ENCODE measurements at places on chromosomes 12 and 14.

DNA sequence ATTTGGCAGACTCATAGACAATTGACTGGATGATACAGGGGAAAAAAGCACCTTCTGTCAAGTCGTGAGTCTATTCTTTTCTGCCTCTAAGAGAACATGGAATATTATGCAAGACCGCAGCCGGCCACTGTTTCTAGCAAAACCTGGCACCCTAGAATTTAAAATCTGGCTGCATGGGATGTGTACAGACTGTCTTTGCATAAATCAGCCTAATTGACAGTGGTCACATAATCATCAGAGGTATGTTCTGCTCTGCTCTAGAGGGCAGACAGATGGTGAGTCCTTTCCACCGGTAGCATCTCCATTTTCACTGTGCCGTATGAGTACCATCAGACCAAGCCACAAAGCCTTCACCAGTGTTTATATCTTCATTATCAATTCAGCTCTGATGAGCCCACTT is 80.6 kb downstream of the KCNK10 start:
- no peak for DNase-seq

GRCh38 chr12:89236237-89236636 is 116.1 kb downstream of the DUSP6 start:
- DNase-seq: no peak

- no peak for DNase-seq
Observed at GRCh38 chr12:5010151-5010550, 33.5 kb upstream of the KCNA5 start.

DNA sequence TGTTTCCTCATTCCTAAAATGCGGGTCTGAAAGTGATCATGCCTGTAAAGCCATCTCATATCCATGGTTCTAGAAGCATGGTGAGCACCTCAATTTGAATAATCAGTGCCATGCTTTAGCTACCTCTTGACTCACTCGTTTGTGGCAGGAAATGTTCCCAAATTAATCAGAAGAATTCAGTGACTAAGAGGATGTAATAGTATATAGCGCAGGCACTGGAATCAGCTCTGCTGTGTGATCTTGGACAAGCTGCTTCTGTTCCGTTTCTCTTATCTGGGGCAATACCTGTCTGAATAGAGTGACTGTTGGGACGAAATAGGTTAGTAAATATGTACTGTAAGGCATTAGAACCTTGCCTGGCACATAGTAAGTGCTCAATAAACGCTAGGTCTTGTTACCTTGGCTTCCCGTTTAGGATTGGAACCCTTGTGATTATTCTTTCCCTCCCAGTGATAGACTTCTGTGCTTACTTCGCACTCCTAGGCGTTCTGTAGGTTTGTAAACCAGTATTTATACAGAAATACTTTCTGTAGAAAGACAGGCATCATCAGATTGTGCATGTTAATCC is 820 bp upstream of the SMAGP start:
- DNase-seq: no peak

DNA sequence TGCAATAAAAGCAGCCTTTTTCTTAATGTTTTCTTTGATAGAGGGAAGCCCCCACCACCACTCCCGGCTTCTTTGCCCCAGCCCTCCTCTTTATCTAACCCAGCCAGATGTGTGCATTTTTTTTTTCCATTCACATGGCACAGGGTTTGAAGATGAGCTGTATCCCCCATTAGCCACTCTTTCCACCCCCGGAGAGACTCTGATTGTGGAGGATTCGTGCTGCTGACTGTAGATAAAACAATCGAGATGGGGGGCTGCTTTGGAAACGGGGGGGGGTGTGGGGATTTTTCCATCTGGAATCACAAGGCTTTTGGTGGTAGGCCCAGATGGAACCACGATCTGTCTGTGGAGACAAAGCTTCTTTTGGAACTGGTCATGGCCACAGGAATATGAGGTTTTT is 46.2 kb upstream of the VASH1 start:
- DNase-seq: no peak

DNA sequence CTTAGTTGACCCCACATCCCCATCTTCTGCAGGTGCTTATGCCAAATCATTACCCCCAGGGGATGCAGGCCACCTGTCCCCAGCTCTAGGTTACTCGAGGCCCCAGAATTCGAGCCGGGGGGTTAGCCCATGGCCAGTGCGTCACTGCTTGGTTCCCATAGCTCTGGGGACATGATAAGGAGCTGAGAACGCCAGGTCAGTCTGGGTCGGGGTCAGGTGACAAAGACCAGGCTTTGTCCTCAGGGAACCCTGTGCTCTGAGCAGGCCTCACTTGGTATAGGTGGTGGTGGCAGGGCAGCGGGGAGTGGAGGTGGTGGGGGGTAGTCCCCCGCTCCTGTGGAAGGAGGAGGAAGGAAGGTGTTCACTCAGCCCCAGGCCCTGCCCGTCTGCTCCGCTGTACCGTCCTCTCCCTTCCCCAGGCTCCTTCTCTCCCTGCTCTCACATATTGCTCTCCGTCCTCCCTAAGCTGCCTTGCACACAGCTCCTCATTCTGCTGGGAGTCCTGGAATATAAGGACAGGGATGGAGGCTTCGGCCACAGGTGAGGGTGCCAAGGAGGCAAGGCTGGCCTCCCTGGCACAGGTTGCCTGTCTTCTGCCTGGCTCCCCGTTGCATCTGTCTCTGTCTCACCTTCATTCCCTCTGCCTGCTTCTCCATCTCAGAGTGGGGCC is 2.0 kb upstream of the MYH6 start:
- no peak for DNase-seq

DNA sequence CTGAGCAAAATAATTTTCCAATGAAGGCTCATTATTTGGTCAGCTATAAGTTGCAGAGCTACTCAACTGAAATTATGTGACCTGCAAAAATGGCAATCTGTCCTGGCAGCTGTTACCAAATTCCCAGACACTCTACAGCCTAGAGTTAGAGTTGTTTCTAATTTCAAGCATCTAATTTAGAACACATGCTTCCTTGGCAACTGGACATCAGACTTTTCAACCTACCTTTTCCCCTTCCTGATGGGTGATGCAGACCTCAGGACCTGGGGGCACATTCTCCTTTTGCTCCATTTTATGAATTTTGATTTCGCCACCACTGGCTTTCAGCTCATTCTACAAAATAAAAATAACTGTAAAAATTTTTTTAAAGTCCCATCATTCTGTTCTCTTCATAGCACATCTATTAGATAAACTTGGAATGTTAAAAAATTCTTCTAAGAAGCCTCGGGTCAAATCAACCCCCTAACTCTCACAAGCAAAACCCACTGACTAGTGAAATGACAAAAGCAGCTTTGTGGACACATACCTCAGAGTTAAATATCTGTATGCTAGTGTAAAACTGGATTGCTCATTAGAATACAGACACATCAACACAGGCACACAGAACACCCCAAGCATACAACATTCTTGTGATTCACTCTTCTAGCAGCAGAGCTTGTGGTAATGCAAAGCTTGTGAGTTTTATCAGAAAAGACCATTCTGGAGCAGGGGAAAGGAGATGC is 33.5 kb upstream of the CERS5 start:
- peak; percentile 68 for DNase-seq

- DNase-seq: no peak
Observed at GRCh38 chr14:60326274-60326673, 77.3 kb downstream of the PPM1A start.

DNA sequence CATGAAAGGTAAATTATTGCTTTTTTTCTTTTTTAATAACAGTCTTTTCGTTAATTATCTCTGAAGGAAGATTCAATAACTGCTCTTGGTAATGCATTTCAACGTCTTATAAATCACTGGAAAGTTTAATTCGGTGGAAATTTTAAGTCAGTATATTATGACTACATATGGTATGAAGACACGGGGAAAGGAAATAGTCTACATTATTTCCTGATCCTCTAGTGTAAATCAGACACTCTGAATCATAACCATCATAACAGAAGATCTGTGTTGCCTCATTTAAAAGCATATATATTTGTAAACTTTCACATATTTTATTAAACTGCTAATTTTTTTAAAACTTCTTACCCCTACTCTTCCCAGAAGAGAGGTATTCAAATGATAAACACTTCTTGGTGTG is 53.7 kb downstream of the EFCAB11 start:
- no peak for DNase-seq

- no peak for DNase-seq
Observed at GRCh38 chr12:96256672-96257361, 62.6 kb downstream of the ELK3 start.

GRCh38 chr14:96130854-96131253 is 73.8 kb upstream of the BDKRB2 start:
- no peak for DNase-seq

DNA sequence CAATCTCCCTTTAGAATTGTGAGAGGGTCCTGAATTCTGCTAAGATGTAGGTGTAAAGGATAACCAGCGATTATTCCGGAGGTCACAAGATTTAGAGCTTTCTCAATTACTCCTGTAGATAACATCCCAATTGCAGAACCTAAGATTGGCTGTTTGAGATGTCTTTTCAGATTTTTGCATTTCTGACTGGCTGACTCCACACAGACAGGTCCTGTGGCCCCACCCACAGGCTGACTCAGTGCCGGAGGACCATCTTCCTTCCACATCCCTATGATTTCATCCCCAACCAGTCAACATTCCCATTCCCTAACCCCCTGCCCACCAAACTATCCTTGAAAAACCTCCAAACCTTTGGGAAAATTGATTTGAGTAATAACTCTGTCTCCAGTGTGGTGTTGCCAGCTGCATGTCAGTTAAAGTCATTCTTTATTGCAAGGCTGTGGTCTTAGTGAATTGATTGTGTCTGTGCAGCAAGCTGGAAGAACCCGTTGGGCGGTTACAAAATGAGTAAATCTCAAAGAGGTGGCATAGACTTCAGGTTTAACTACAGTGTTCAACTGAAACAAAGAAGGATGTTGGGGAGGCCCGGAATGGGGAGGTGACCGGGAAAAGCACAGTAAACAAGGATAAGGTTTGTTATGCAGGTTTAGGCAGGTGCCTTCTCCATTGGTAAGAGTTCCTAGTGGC is 10.6 kb downstream of the FNTB start:
- no peak for DNase-seq

GRCh38 chr12:10405294-10405693 is 4.3 kb downstream of the KLRC4 start:
- no peak for DNase-seq

- DNase-seq: no peak
Observed at GRCh38 chr12:64255249-64255648, 33.2 kb upstream of the KICS2 start.

- no peak for DNase-seq
Observed at GRCh38 chr12:3167636-3168035, 90.5 kb downstream of the TSPAN9 start.

GRCh38 chr12:99523853-99524252 is 123.7 kb upstream of the GARIN6 start:
- no peak for DNase-seq

GRCh38 chr12:90801776-90802175 is 153.2 kb downstream of the CCER1 start:
- DNase-seq: no peak

- DNase-seq: no peak
Observed at GRCh38 chr12:57813111-57813970, 5.2 kb downstream of the AVIL start.

GRCh38 chr12:124422570-124423523 is 128.0 kb downstream of the RFLNA start:
- DNase-seq: no peak

DNA sequence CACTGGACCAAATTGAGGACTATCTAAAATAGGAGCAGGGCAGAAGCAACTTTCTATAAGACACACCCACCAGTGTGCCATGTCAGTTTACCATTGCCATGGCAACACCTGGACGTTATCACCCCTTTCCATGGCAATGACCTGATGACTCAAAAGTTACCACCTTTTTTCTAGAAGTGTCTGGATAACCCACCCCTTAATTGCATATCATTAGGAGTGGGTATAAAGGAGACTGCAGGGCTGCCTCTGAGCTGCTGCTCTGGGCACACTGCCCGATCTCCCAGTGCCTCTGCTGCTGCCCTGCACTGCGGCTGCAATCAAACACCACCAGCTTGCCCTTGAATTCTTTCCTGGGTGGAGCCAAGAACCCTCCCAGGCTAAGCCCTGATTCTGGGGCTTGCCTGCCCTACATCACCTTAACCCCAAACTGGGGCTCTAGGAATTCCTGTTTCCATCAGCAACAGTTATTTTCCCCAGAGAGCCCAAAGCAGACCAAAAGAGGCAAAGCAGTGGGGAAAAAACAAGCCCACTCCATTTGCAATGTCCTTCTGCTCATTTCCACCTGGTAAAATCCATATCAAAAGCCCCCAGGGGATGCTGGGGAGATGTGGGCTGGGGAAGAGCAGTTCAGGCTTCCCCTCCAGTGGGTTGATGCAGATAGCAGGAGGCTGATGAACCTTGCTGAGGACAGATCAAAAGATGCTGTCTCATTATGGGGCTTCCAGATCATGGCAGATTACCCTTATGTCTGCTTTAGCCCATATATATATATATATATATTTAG is 129.5 kb upstream of the NCOR2 start:
- no peak for DNase-seq

- DNase-seq: no peak
Observed at GRCh38 chr12:49609059-49609874, 3.8 kb upstream of the FAM186B start.

DNA sequence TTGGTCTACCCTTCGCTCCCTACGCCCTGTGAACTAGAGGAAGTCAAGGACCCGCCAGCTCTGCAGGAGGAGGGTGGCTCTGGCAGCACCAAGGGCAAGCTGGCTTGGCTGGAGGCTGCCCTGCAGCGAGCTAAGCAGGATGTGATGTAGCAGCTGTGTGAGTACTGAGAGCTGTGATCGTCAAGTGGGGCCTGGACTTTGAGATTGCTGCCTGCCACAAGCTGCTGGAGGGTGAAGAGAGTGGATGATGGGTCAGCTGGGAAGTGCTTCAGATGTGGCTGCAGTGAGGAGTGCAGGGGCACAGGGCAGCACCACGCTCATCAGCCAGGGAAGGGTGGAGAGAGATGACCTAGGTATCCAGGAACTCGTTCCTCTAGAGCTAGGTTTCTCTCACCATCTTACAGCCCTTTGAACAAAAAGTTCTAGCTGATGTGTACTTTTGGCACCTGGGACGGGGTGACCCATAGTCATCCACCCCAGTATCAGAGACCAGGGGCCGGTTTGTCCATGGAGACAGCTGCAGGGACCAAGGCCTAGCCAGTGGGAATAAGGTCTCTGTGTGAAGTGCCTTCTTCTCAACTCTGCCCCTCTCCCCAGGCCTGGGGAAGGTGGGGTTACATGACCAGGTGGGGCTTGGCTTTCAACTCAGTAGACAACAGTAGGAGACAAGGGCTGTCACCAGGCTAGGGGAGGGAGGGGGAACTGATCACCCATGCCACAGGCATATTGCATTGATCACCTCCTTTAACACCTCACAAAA is 3.2 kb downstream of the KRT86 start:
- DNase-seq: no peak

DNA sequence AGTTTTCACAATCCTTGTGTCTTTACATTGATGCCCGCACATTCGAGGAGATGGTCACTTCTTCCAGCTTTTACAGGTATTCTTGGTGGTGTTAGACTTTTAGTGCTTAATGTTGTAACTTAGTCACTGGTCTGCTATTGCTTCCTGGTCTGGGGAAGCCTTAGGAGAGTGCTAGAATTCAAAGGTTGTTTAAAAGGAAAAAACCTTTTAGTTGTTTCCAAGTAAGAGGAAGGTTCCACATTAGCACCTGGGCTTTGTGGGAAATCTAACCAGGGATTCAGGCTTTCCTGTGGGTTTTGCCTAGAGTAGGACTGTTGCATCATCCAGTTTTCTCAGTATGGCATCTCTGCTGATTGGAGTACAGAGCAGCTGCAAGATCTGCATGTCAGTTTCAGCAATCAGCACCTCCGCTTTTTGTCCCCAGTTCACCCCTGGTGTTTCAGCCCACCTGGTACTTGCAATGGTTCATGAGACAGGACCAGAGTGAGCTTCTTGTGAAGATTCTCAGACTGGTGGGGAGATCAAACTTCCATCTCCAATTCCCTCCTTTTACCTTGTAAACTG is 44.0 kb upstream of the PLBD1 start:
- no peak for DNase-seq

Measured in T47D (cell line).